Occipital lobe (tissue), 3 donors: ENCODE measurements at places on chromosomes 2 and 18.

DNA sequence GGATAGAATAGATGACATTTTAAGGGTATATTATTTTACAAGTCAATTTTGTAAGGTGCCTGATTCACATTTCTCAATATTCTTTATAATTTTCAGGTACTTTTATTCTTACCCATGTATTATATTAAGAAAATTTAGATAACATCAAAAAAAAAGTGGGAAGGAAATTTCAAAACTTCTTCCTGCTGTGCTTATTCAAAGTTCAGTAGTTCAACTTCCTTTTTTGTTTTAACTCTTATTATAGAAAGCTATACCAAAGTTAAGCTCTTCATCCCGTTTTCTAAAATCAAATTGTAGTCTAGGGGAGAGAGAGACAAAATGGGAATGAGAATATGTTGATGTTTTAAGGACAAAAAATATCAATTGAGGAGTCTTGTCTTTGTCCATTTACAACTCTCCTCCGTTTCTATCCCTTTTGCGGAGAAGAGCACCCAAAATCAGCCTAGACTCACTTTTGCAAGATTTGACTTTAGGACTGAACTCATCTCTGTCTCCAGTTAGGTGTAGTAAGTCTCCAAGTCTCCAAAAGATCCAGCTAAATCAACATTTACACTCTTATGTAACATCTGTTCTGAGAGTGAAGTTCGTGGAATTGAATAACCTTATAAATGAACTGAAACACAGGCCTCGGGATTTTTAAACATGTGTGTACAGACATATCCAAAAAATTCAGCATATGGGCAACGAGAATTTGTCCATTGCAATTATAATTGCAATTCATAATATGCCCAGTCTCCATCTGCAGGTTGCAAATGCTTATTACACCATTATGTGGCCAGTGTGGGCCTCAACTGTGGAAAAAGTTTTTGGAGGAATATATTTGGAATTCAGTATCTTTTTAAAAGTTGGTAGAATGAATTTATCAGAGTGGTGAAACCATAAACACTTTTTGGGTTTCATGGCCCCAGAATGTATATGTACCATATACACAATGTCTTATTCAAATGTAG, 23.9 kb downstream of the FAM124B start:
- DNase-seq: no peak

DNA sequence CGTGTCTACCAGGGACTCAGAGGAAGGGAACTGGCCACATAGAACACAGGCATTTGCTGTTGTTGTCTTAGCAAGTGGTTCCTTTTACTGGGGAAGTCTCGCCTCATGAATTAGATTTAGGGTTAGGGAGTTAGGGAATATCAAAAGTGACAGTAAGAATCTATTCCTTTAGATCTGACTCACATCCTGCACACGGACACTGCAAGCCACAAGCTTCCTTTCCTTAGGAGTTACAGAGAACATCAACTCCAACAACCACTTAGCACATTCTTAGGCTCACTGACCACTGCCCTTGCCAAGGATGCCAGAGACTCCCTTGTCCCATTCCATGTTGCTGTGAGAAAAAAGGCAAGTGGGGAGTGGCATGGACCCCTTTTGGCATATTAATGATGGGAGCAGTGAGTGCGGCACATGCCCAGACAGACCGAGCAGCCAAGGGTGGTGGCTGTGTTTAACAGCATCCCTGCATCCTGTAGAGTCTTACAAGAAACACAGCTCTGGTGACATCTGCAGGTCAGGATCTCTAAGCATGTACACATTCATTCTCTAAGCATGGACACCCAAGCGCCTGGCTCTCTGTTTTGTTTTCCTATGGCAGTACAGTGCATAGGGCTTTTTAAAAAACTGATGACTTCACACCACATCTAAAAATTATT, 745.6 kb upstream of the RAB6C start:
- DNase-seq: no peak

DNA sequence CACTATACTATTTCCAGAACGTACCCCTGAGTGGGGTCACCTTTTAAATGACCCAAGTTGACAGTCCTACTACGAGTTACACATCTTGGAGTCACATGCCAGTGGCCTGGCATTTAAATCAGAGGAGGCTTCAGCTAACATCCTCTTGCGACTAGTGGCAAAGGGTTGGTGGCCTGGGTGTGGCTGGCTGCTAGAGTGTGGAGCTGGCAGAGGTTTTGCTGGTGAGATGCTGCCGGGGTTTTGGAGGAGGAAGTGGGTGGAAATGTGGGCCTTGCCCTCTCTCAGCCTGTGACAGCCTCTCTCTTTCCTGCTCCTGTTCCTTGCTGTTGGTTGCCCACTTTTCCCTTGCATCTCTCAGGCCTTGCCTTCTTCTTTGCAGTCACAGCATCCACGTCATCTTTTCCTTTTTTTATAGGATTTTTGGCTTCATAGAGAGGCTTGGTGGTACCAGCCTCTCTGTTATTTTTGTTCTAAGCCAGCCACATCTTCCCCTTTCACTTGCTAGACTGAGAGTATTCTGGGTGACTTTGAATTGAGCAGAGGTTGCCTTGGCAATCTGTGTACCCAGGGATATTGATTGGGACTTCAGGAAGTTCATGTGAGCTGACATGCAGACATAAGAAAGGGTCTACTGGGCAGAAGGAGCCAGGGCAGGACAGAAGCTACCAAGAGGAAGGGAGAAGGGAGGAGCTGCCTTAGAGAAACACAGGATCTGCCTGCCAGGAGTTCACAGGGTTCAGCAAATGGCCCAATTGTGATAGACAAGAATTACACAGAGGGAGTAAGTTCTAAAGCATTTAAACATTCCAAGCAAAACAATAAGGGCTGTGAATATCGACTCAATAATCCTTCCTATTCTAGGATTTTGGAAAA, 55.4 kb downstream of the CDC42EP3 start:
- no peak for DNase-seq

DNA sequence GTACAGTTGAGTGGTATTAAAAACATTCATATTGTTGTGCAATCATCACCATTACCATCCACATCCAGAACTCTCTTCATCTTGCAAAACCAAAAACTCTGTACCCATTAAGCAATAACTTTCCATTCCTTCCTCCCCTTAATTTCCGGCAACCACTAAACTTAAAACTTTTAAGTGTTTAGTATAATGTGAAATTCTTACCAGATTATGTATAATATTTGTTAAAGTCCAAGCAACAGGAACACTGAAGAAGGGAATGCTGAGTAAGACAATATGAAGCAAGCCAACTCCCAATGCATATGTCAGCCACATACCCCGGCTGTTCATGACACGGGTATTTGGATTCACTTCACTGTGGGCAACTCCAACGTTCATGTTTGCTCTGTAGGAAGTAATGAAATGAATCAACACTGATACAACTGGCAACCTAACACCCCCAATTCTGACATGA, 1.9 kb downstream of the ORMDL1 start:
- DNase-seq: no peak

GRCh38 chr2:95539836-95540235, 52.0 kb upstream of the TRIM43 start:
- no peak for DNase-seq
